ENCODE measurements at places on chromosomes 3 and 15.
A peak's percentile ranks its signal among the peaks of the same experiment; 100 is the strongest.

DNA sequence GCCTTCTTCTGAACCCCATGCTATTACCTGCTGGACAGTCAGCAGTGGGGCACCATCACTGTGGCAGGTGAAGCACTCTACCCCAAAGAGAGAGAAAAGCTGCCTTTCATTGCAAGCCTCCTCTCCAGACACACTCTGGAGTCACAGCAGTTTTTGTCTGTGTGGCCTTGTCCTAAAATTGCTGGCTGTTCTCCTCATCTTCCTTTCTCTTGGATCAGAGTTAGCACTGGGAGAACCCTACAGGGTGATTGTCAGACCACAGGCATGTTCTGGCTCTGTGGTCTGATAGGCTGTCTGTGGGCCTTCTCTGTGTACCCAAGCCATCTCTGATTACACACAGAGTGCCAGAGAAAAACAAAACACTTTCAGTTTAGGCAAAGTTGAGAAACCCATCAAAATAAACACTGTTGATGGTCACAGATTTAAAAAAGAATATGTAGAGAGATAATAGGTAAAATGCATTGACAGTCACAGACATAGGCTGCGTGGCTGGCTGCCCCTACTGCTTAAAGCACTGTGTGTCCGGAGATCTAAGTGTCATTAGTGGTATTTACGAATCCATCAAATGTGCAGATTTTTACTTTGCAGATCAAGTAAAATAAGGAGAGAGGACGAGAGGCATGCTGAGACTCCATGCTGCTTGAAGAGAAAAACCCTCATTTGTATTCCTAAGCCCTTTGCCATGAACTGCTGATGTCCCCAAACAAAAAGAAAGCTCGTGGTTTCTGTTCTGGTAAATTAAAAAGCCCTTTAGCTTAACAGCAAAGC is 689.9 kb downstream of the TUSC7 start:
- DNase-seq, result no peak

DNA sequence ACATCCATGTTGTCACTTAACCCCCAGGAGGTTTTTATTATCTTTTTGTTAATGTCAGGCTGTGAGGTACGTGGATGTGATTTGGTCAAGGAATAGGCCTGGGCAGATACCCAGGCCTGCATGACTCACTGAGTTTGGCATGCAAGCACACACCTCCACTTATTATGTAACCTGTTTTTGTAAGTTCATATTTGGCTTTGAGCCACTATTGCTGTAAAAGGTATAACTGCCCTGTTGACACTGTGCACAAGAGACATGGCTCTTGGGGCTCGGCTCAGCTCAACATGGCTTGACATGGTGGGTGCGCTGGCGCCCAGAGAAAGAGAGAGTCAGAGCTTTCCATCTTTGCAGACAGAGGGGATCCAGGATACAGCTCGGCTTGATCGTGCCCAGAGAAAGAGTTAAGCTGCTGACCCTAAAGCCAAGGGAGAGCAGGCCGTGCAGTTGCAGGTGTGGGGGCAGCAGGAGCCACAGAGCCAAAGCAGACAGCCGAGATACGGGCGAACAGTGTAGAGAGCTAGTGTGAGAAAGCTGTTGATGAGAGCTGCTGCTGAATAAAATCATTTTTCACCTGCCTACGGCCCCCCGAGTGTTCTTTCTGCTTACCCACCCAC is 67.9 kb upstream of the UNC13C start:
- no peak for DNase-seq

DNA sequence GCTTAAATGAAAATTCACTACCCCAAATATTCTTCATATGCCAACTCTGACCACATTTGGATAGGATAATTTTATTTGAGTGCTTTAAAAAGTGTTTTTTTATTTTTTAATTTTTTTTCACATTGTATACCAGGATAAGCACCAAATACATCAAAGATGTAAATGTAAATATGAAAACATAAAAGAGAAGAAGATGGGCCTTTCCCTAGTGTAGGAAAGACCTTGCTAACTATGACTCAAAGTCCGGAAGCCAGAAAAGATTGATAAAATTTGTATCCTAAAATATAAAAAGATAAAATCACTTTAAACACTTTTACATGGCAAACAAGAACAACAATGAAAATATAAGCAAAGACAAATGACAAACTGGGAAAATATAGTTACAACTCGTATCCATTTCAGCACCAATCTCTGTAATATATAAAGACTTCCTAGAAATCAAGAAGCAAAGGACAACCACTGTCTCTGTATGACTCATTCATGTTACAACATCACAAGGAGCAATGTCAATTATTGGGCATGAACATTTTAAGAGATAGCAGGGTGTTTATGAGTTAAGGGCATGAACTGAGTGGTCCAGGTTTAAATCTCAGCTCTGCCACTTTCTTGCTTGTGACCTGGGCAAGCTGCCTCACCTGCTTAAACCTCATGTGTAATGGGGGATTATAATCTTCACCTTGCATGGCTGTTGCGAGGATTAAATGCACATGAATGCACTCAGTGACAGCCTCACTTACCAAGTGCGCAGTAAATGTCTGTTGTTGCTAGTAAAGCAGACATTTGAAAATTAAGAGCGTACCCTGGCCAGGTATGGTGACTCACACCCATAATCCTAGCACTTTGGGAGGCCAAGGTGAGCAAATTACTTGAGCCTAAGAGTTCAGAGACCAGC is 25.3 kb upstream of the ARHGEF3 start:
- peak; percentile 17 for DNase-seq

- no peak for DNase-seq
Observed at GRCh38 chr15:80948651-80949292, 40.8 kb downstream of the MESD start.

DNA sequence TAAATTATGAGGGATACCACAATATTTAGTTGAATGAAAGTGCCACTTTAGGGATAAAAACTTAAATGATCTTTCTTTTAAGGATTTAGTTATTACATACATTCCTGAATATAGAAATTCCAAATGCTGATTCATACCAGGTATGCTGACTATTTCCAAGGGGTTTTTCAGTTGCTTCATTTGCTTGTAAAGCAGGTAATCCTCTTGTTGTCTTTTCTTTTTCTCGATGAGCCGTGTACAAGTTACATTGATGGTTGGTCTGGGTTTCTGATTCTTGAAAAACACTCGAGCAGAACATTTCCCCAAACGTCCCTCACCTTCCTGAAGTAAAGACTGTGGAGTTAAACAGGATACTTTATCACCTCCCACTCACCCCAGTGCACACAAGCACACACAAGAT is 21.7 kb downstream of the RARRES1 start:
- no peak for DNase-seq

DNA sequence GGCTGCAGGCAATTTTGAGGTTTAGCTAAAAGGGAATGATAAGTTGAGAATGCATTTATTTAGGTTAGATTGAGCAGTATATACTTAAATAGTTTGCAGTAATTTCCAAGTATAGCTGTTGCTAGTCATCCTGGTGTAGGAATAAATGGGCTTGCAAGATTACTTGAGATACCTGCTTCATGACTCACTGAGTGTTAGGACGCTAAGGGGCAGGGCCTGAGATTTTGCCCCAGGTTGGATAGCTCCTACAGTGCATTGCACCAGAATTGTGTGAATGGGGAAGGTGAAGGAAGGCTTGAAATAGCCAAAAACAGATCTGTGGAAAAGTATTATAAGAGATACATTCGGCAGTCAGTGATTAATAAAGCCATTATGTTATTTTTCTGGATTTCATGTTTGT is 72.8 kb downstream of the KCNH8 start:
- no peak for DNase-seq

GRCh38 chr3:131553495-131554247 is 50.9 kb upstream of the MRPL3 start:
- no peak for DNase-seq

- DNase-seq, result no peak
Observed at GRCh38 chr3:11362600-11362999, 90.4 kb downstream of the ATG7 start.

DNA sequence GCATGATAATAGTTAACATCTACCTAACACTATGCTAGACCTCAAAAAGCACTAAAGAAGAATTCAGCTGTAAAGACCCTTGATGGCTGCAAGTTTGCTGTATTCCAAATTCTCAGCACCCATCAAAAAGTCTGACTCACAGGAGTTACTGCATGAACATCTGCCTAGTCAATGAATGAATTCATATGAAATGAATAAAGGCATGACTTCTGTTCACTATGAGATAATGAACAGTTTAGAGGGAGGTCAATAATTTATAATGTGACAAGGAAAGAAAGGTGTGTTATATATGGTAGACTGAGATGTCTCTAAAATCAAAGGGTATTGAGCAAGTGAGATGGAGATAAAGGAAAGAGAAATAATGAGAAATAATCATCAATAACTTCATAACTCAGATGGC is 508.2 kb upstream of the TGFBR2 start:
- DNase-seq, result no peak

- DNase-seq, result no peak
Observed at GRCh38 chr3:154584974-154585373, 155.0 kb upstream of the GPR149 start.

- no peak for DNase-seq
Observed at GRCh38 chr3:55185380-55185779, 257.5 kb upstream of the LRTM1 start.

DNA sequence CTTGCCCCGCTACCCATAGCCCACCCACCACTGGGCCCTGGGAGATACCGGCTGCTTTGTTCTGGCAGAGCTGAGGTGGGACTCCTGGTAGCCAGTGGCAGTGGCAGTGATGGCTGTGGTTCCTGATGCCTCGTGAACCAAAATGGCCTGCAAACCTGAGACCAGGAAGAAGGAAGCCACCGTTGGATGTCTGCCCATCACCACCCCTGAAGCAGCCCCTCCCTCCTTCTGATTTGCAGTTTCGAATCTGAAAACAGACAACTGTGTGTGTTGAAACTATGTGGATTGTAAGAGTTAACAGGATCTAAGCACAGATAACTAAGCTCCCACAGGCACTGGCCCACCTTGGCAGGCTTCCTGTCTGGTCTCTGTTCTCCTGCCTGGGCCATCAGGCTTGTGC is 66.6 kb downstream of the NUP210 start:
- DNase-seq, result no peak

- peak; percentile 12 for DNase-seq
Observed at GRCh38 chr15:41989573-41990242, 17.4 kb upstream of the EHD4 start.

DNA sequence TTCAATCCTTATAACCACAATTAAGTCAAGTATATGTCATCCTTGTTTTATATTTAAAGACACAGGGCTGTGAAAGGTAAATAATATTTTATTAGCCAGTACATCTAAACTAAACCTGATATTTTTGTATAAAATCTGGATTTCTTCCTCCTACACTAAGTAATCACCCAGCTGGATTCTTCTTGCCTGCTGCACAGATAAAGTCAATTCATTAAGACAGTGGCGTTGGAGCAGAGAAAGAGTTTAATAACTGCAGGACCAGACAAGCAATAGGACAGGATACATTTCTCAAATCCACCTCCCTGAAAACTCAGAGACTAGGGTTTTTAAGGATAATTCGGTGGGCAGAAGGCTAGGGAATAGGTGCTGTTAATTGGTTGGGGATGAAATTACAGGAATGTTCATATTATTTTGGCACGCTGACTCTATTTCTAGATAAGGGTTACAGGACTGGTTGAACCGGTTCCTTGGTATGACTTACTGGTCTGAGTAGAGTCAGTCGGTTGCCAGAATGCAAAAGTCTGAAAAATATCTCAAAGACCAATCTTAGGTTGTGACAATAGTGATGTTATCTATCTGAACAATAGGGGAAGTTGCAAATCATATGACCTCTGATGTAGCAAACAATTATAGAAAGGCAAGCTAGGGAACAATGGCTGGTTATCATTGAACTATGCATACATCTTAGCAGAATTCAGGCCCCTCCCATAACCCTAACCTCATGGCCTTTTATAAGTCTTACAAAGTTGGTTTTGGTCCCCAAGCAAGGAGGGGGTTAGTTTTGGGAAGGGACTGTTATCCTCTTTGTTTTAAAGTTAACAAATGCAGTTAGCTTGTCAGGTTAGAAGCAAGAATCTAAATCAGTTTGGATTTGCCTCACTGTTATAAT is 244.8 kb downstream of the ALCAM start:
- DNase-seq, result no peak

GRCh38 chr15:99605490-99605931 is 39.7 kb downstream of the MEF2A start:
- DNase-seq, result no peak

- peak; percentile 23 for DNase-seq
Observed at GRCh38 chr3:25021816-25022215, 406.2 kb upstream of the RARB start.

GRCh38 chr15:89806559-89807550 is 7.8 kb downstream of the ANPEP start:
- DNase-seq, result no peak

DNA sequence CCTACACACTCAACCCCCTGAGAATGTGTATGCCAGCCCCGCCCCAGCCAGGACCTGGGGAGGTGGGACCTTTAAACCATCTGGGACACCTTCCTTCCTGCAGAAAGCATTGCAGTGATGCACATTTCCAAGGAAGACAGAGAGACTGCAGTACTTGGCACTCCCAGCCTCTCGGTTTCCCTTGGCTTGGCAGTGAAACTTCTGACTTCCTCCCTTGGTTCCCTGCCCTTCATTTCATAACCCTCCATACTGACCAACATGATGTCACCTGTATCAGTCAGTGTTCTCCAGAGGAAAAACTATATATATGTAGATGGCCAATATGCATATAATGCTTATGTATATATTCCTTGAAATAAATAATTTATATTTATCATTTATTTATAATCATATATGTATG is 103.2 kb downstream of the SST start:
- peak; percentile 33 for DNase-seq

DNA sequence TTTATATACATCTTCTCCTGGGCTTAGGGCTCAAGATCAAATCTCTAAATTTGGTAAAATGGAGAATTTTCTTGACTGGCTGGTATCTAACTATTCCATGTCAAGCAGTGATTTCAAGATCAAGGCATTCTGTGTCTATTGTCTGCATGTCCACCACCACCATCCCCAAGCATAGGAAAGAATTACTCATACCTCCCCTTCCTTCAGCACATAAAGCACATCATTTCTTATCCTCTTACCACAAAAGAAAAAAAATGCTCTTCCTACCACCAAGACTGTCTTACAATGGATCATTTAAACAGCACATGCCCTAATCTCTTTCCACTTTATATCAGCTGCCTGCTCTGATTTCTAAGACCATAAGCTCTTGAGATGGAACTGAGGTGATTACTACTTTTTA is 470.5 kb upstream of the THBS1 start:
- DNase-seq, result no peak

DNA sequence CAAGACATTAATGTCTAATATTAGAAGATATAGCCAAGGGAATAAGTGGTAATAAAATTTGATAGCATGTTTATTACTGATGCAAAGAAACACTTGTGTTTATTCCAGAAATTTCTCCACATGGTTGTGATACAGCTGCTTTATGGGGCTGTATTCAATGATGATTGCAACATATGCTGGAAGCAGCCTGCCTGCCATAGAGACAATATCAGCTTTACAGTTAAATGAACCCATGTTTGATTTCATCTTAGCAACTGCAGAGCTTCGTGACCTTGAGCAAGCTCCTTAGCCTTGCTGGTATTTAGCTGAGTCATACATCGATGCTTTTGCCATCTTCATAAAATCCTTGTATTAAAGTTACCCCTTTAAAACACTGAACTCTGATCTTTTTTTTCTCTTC is 168.1 kb upstream of the STAC start:
- DNase-seq, result no peak

GRCh38 chr3:71309342-71309741 is 274.2 kb downstream of the FOXP1 start:
- peak; percentile 17 for DNase-seq

Data from Kasumi-1 (cell line).